ENCODE measurements at places on chromosomes 5 and 9.

GRCh38 chr9:110622368-110622767, 42.8 kb upstream of the SVEP1 start:
- H3K27me3 ChIP-seq = no peaks in the 10 kb centered on the region
- H3K36me3 ChIP-seq = no peaks in the 10 kb centered on the region
- H3K27ac ChIP-seq = no peak overlapping the region
- no peak overlapping the region for H3K4me3 ChIP-seq
- no peak for DNase-seq

GRCh38 chr9:4700091-4700490, 20.7 kb downstream of the CDC37L1 start:
- H3K27me3 ChIP-seq = no peaks in the 10 kb centered on the region
- H3K4me3 ChIP-seq = no peak overlapping the region
- DNase-seq = no peak
- peaks cover 11% of the 10 kb centered on the region for H3K4me1 ChIP-seq

DNA sequence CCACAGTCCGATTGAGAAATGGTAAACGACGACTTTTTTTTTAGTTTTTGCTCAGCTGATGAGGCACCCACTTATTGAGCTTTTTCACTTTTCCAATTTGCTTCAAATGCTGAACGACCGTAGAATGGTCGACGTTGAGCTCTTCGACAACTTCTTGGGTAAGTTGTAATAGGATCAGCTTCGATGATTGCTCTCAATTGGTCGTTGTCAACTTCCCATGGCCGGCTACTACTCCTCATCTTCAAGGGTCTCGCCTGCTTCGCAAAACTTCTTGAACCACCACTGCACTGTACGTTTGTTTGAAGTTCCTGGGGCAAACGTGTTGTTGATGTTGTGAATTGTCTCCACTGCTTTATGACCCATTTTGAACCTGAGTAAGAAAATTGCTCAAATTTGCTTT, 35.7 kb downstream of the NSD1 start:
- H3K4me3 ChIP-seq = no peak overlapping the region
- H3K27ac ChIP-seq = peak overlapping the region; percentile 79
- no peaks in the 10 kb centered on the region for H3K27me3 ChIP-seq
- H3K4me1 ChIP-seq = peaks cover 17% of the 10 kb centered on the region

DNA sequence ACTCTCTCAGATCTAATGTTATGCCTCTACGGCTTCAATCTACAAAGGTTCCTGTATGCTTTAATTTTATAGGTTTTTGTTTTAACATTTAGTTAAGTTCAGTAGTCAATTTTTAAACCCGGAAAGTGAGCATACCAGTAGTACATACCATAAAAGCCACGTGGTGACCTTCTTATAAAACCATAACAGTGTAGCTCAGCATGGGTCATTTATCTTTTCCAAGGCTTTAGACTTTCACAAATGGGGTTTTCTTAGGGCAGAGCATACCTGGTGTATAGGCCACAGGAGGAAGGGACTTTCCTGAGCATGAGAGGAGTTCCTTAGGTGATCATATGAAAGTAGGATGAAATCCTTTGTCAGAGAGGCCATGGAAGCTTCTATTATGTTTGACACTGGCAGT, 23.2 kb downstream of the ECM2 start:
- H3K27me3 ChIP-seq = no peaks in the 10 kb centered on the region
- DNase-seq = no peak
- no peaks in the 10 kb centered on the region for H3K36me3 ChIP-seq
- H3K4me3 ChIP-seq = no peak overlapping the region

DNA sequence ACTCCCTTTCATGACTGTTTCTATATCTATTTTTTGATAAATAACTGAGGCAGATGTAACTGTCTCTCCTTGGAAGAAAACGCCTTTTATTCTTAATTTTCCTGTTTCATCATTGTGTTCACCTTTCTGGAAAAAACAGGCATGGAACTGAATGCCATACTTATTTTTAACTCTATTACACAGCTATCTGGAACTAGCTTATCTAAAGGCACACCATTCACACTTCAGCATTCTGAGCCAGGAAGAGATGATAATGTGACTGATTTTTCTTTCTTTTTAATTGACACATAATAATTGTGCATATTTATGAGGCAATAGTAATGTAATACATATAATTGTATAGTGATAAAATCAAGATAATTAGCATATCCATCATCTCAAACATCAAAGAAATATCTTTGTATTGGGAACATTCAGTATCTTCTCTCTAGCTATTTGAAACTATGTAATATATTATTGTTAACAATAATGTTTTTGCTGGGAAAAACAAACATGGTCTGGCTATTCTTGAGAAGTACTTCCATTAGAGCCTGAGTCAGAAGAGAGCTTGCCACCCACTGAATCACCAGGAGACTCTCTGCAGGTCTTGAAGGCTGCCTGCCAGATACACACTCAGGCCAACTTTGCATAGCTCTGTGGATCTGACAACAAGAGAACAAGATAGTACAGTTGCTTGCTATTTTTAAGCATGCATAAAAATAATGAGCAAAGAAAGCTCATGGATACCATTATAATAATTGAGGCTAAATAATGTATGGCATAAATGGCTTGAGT, 501.0 kb upstream of the EDIL3 start:
- H3K27me3 ChIP-seq = no peaks in the 10 kb centered on the region
- H3K4me1 ChIP-seq = no peaks in the 10 kb centered on the region
- DNase-seq = no peak

- DNase-seq = no peak
- peaks cover 57% of the 10 kb centered on the region for H3K27me3 ChIP-seq
- H3K4me3 ChIP-seq = no peak overlapping the region
These were observed 86.4 kb upstream of the IFNE start for GRCh38 chr9:21568484-21568883.

DNA sequence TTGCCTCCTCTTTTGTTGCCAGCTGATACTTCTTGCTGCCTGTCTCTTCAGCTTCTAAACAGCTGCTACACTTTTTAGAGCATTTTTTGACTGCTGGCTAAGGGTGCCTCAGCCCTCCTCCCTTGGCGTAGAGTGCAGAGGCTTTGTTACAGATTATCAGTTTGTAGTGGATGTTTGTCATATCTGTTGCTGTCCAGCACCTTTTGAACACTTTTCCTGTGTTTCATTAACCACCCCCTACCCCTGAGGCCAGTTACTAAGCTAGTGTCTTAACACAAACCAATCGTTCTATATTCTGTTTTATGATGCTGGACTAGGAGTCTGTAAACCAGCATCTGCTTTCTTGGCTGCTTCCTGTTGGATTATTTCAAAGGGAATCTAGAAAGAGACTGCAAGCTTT, 441.5 kb downstream of the DNAH5 start:
- H3K27me3 ChIP-seq = no peaks in the 10 kb centered on the region
- no peak overlapping the region for H3K27ac ChIP-seq
- H3K4me3 ChIP-seq = no peak overlapping the region

- DNase-seq = no peak
- H3K27ac ChIP-seq = no peak overlapping the region
- no peaks in the 10 kb centered on the region for H3K27me3 ChIP-seq
- H3K36me3 ChIP-seq = no peaks in the 10 kb centered on the region
- H3K4me1 ChIP-seq = no peaks in the 10 kb centered on the region
These were observed 222.1 kb downstream of the CFAP90 start for GRCh38 chr5:7628820-7629219.

- DNase-seq = no peak
- peaks cover 23% of the 10 kb centered on the region for H3K4me1 ChIP-seq
- no peaks in the 10 kb centered on the region for H3K36me3 ChIP-seq
- no peak overlapping the region for H3K4me3 ChIP-seq
These were observed 63.6 kb upstream of the UBAC1 start for GRCh38 chr9:136024696-136025316.
